ENCODE measurements at places on chromosomes 1 and 21.

DNA sequence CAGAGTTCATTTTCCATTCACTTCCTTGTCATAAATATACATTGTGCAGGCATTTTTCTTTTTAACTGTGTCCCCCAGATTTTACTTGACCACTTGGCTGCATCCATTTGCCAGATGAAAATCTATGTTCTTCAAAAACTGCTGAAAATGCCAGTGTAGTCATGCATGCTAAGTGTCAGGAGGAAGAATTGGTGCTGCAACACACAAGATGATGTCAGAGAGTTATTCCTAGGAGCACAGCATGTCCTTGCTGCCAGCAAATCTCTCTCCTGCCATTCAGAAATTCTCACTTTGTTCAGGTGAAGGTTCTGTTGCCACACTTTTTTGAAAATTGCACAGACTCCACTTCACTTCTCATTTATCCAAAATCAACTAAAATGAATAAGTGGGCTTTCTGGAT lies 106.4 kb upstream of the MAGI3 start:
- no peak for DNase-seq

GRCh38 chr1:169390303-169390702 lies 22.3 kb downstream of the BLZF1 start:
- no peak for DNase-seq

DNA sequence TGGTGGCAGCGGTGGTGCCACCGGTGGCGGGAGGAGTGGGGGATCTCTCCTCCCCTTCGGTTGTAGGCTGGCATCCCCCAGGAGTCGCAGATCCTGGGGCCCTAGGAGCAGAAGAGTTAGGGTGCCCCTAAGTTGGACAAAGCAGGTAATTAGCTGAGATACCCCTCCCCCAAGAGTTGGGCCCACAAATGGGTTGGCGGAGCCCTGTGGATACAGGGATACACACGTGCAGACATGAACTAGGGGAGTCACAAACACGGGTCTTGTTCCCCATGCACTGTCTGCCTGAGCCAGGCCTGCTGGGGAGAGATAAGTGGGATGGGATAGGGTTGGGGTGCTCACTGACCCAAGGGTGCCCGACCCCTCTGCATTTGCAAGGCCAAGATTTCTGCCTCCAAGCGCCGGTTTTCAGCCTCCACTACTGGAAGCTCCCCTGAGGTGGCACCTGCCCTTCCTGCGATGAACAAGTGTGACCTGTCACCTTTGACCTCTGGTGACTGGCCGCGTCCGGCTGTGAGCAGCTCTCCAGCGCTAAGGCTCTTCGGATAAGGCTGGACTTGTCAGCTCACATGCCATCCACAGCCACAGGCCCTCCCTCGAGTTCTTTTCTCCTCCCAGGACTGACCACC lies 1.8 kb downstream of the CCDC17 start:
- no peak for DNase-seq

GRCh38 chr1:204370176-204370575 lies 10.4 kb upstream of the PLEKHA6 start:
- DNase-seq = no peak

GRCh38 chr1:185477638-185478580 lies 160.9 kb upstream of the IVNS1ABP start:
- DNase-seq = peak; percentile 20

GRCh38 chr1:8879464-8879921 lies 1.0 kb upstream of the ENO1 start:
- no peak for DNase-seq

- DNase-seq = no peak
These were observed 11.9 kb downstream of the MEF2D start for GRCh38 chr1:156488566-156489165.

GRCh38 chr1:16209132-16209846 lies 3.2 kb downstream of the ARHGEF19 start:
- no peak for DNase-seq

GRCh38 chr1:208233978-208234377 lies 10.2 kb downstream of the PLXNA2 start:
- no peak for DNase-seq

GRCh38 chr1:22831729-22832413 lies 121.2 kb downstream of the EPHB2 start:
- no peak for DNase-seq

GRCh38 chr1:33120436-33121231 lies 39.7 kb downstream of the AZIN2 start:
- DNase-seq = no peak

DNA sequence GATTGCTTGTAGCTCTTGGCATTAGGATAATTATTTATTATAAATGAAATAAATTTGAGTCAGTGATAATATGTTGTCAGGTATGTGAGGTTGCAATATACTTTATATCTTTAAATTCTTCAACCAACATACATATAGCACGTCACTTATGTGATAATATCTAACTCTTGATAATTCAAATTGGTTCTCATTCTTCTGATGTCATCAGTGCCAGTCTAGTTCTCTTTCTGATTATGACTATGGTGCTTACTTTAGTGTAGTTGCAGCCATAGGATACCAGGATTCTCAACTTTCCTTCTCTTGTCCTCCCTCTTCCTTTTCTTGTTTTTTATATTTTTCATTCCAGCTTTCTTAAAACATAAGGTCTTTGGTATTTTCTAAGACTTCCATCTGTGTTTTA lies 34.8 kb upstream of the ATP6V1G3 start:
- no peak for DNase-seq

DNA sequence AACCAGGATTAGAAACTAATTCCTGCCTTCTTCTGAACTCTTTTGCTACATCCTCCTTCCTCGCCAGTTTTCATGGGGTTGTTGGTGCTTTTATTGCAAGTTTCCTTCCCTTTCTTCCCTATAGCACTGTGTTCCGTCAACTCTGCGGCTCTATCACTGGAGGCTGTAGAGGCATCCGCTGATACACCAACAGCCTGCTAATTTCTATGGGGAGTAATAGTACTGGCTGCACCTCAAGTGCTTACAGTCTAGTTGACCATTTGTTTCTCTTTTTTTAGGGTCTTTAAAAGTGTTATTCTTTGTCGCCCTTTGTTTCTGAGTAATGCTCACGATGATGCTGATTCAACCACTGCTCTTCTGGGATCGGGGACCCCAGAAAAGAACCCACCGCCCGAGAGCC lies 746 bp downstream of the MIS18A start:
- no peak for DNase-seq

- no peak for DNase-seq
These were observed 1.5 kb upstream of the PLK3 start for GRCh38 chr1:44798481-44799365.

GRCh38 chr1:17949511-17949910 lies 158.1 kb upstream of the IGSF21 start:
- no peak for DNase-seq

- no peak for DNase-seq
These were observed 36.3 kb downstream of the CLCA1 start for GRCh38 chr1:86504895-86505563.

DNA sequence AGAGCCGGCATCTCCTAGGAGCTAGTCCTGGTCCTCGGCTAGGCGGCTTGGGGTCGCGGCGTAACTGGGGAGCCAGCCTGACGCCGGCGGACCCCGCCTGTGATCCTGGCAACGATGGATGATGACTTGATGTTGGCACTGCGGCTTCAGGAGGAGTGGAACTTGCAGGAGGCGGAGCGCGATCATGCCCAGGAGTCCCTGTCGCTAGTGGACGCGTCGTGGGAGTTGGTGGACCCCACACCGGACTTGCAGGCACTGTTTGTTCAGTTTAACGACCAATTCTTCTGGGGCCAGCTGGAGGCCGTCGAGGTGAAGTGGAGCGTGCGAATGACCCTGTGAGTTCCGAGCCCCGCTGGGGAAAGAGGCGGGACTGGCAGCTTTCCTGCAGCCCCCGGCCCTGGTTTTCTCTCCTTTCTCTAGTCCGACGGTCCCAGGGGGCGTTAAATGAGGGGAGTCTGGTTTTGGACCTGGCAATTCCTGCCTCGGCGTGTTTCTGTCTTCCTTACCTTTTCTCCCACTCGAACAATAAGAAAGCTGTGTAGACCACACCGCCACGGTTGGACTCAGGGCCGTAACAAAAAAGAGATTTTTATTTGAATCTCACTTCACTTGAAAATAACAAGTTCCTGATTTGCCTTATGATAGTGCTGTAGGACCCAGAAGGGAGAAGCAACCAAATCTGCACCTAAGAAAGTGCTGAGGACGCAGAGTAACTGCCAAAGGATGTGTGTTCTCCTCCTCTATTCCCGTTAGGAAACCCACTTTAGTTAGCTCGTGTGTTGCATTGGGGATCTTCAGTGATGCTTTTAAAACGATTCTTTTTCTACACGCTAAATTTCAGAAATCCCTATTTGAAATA lies at the start of gene SPRTN:
Gene SPRTN, plus strand, starts transcription at position 24 of the 859 bp plus-strand sequence. Its CDS starts 91 bp downstream, at position 115.
- no peak for DNase-seq
